NCI-H82 (cell line): ENCODE measurements at places on chromosomes 12 and 14.
A peak's percentile ranks its signal among the peaks of the same experiment; 100 is the strongest.

- DNase-seq = peak; percentile 8
Observed at GRCh38 chr12:39033782-39034181, 128.4 kb upstream of the CPNE8 start.

DNA sequence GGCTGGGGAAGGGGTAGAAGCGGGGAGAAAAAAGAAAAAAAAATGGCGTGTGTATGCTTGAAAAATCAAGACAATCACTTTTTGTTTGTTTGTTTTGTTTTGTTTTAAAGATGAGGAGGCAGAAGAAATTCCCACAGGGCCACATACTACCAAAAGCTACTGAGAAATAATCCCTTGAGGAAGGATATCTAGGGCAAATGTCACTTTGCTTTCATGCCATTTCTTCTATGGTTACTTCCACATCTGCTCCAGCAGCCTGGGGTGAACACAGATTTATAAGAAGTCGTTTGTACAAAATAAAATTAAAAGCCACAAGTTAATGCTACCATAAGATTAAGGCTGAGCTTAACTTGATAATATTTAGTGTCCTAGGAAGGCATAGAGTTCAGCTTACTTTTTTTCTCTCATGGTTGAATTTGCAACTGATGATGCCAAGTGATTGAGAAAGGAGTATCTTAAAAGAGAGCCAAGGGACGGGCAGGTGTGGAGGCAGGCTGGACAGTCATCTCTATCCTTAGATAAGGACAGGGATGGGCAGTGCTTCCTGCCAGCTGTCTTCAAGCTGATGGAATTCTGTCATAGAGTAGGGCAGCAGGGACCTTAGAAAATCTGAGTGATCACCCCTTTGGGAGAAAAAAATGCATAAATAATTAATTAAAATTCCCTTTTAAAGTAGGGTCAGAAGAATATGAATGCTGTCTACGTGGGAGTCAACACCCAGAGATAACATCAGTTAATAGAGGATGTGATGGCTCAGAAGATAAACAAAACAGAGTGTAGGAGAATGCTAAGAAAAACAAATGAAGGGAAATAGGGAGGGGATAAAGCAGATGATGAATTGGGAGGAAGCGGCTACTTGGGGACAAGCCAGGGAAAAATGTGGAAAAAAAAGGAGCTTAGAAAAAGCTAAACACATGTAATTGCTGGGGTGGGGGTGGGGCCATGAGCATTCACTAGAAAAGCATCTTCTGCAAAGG is 57.1 kb downstream of the DYRK2 start:
- no peak for DNase-seq

DNA sequence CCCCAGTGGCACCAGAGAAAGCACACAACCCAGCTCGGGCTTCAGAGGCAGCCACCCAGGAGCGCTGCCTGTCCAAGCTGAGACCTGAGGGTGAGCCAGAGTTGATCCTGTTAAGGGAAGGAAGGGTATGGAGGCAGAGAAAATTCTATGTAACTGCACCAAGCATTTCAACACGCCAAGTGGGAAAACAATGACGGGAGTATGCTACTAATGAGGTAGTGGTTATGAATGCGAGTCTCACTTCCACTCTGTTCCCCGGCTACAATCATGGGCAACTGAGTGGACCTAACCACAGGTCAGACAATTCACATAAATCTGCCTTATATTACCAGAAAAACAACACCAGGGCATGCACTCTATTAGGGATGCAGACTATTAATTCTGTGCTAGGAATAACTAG is 9.9 kb downstream of the ATG14 start:
- no peak for DNase-seq

- DNase-seq = no peak
Observed at GRCh38 chr14:51068268-51068667, 26.6 kb downstream of the TRIM9 start.

GRCh38 chr12:18363321-18363720 is 102.0 kb downstream of the PIK3C2G start:
- DNase-seq = no peak
